Panc1 (cell line): ENCODE measurements at places on chromosomes 16 and 17. TPM values are rescaled to one million over a fixed set of nuclear protein-coding genes. Genes with fewer than 3 reads are reported as not detected.

DNA sequence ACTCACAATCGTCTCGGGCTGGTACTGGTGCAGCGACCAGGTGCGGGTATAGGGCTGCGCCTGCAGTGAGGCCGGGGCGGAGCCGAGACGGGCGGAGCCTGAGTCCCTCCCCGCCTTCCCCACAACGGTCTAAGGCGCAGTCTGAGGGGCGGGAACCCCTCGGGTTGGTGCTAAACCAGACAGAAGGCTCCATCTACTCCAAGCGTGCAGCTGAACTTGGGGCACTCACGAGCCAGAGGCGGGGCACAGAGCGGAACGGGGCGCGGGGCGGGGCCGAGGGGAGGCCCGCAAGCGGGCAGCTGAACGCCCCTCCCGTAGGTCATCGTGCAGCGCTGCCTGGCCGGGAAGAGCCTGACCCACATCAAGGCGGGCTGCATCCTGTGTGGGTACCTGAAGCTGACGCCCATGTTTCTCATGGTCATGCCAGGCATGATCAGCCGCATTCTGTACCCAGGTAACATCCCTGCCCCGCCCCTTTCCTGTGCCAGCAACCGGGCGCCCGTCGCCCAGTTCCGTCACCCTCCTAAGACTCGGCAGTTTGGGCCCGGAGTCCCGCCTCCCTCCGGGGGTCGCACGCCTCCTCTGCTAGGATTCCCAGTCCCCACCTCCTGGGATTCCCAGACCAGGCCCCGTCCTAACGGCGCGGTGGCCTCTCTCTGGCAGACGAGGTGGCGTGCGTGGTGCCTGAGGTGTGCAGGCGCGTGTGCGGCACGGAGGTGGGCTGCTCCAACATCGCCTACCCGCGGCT is 5.0 kb downstream of the SLC5A2 start:
- DNase-seq, result no peak

DNA sequence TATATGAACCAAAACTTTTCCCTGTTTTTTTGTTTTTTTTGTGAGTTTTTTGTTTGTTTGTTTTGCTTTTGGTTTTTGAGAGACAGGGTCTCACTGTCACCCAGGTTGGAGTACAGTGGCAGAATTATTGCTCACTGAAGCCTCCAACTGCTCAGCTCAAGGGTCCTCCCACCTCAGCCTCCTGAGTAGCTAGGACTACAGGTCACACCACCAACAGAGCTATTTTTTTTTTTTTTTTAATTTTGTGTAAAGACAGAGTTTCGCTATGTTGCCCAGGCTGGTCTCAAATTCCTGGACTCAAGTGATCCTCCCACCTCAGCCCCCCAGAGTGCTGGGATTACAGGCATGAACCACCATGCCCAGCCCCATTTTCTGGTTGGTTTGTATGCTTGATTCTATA is 28.6 kb downstream of the CMTM4 start:
- no peak for DNase-seq

GRCh38 chr17:45752246-45752645 is 31.9 kb upstream of the CRHR1 start:
- no peak for DNase-seq

GRCh38 chr17:7858522-7858810 is 663 bp downstream of the CYB5D1 start:
- no peak for DNase-seq

GRCh38 chr16:11836650-11837244 is 14.6 kb downstream of the RSL1D1 start:
- DNase-seq, result no peak

- DNase-seq, result no peak
These were observed 8.1 kb upstream of the ATXN7L3 start for GRCh38 chr17:44207743-44208142.

DNA sequence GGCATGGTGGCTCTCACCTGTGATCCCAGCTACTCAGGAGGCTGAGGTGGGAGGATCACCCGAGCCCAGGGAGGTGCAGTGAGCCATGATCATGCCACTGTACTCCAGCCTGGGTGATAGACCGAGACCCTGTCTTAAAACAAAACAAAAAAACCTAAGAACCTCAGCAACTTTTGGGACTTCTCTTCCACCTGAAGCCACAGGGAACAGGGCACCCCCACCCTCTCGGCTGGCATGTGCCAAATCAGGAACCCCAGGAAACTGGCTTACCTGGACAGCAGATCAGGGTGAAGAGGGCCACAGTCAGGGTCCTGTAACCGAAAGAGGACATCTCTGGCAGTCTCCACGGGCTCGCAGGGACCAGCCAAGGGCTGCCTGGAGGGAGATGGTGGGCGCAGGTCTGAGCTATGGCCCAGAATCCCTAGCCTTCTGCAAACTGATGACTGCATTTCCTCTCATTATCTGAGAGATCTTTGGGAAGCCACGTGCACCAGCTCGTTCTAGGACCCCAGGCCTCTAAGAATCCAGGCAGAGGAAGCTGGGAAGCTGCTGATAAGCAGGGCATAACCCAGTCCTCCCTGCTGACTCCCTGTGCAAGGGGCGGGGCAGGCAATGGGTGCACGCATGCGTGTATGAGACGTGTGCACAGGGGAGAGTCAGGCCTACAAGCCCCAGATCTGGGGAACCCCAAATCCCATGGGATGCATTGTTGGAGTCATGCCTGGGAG is 8.4 kb downstream of the PRR29 start:
- no peak for DNase-seq

DNA sequence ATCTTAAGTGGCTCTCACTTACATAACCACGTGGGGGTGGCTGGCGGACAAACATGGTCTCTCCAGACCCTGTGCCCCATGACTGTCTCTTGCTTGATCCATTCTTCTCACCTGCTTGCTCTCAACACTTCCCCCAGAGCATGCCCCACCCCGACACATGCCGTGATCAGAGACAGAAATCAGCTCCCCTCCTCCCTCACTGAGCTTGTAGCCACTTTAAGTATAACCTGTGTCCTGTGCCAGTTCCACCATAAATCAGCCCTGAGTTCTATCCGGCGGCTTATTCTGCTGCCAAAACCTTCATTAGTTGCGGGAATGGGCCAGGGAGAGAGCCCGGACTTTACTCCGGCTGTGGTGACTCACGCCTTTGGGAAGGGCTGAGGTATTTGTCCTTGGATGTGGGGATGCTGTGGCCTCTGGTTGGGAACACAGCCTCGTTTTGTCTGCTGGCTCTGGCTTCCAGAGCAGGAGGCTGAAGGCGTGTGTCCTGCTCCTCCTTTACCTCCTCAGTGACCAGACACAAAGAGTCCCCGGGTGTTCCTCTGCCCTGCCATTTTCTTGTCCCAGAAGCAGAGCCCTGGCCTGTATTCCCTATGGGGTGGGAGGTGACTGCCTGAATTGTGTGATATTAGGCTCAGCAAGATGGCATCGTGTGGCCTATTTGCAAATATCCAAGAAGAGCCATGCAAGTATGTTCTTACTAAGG is 21.1 kb downstream of the ANKRD40 start:
- no peak for DNase-seq

DNA sequence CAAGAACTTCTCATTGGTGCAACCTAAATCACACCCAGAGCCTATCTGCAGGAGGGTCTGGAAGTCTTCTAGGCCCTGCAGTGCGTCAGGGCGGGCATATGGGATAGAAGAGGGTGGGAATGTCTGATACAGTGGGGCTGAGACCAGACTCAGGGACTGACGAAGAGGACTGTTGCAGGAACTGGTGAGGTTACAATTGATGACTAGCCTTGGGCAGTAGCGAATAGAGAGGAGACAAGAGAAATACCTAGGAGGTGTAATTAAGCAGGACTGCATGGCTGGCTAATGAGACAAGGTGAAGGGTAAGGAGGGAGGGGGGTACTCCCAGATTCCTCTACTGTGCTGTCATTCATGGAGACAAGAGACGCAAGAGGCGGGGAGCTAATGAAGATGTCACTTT is 91.3 kb downstream of the WWP2 start:
- no peak for DNase-seq

GRCh38 chr16:84851192-84852127 is 31.7 kb downstream of the CRISPLD2 start:
- peak; percentile 81 for DNase-seq

- DNase-seq, result no peak
These were observed 63.7 kb upstream of the PSMD7 start for GRCh38 chr16:74232806-74233465.

DNA sequence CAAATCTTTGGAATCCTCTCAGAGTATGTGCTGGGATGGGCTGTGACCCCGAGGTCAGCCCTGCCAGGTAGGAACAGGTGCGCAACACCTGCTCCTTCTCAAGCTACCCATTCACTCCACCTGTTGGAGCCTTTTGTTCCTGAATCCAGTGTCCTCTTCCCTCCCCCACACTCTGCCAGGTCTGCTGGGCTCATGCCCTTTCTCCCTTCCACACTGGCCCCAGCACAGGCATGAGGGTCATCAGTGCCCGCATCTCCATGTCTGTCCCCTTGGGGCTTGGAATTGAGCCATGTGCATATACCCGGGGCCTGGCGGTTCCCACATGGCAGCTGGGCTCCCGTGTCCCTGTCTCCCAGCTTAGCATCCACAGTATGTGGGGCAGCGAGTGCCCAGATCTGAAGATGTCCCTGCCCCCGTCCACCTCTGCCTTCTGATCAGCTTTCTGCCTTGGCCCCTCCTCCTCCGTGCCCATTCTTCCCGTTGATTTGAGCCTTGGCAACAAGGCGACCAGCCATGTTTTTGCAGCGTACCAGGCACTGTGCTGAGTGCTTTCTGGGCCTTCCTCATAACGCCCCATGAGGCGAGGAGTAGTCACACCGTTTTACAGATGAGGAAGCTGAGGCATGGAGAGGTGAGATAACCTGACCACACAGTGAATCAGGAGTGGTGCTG is 102.2 kb downstream of the RAP1GAP2 start:
- no peak for DNase-seq

- no peak for DNase-seq
These were observed 49.5 kb downstream of the COX4I1 start for GRCh38 chr16:85848986-85849385.

GRCh38 chr16:48622456-48623303 is 12.7 kb upstream of the N4BP1 start:
- DNase-seq, result no peak

GRCh38 chr17:77345260-77345910 is 204.6 kb downstream of the SEC14L1 start:
- DNase-seq, result no peak

DNA sequence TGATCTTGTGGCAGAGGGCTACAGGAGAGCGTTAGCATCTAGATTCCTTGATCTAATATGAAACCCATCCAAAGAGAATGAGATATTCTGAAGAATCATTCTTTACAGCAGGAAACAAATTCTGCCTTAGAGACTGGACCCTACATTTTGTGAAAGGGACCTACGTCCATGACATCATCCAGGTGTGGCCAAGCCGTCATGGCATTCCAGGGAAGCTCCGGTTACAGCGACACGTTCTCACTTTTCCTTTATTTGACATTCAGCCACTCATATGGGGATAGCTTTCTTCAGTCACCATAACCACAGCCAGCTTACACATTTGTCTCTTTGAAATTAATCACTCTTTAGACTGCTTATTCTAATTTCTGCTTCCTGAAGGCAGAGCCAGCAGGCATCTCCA is 408.1 kb downstream of the XYLT1 start:
- no peak for DNase-seq

GRCh38 chr16:58842156-58842555 is 108.0 kb upstream of the GOT2 start:
- no peak for DNase-seq

GRCh38 chr16:87484487-87485331 is 8.1 kb downstream of the ZCCHC14 start:
- DNase-seq, result no peak

CSH1 gene
- not detected for total RNA-seq

MYADML2 gene
- not detected for total RNA-seq

MRM3 gene
- 13.4 TPM for total RNA-seq
